Activated CD4-positive, alpha-beta memory T cell treated with anti-CD3 and anti-CD28 coated beads for 36 hours (primary cell): ENCODE measurements at places on chromosomes 11 and 22.
A peak's percentile ranks its signal among the peaks of the same experiment; 100 is the strongest.

DNA sequence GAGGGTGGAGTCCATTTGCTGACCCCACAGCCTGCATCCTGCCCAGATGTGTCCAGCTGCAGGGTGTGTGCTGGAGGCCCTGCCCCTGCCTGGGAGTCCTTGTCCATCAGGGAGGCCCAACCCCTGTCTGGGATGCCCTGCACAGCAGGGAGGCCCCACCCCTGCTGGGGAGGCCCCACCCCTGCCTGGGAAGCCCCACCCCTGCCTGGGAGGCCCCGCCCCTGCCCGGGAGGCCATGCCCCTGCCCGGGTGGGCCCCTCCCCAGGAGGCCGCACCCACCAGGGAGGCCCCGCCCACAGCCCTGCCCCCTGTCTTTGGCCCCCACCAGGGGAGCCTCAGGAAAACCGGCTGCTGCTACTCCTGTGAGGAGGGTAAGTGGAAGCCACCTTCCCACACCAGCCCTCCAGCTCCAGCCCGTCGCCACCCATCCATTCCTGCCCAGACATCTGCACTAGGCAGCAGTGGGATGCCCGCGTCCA lies 37.2 kb downstream of the MUC5B start:
- no peaks in the 10 kb centered on the region for H3K27me3 ChIP-seq
- H3K4me1 ChIP-seq, result peaks cover 17% of the 10 kb centered on the region
- H3K36me3 ChIP-seq, result peaks cover 3% of the 10 kb centered on the region
- H3K4me3 ChIP-seq, result no peak overlapping the region

DNA sequence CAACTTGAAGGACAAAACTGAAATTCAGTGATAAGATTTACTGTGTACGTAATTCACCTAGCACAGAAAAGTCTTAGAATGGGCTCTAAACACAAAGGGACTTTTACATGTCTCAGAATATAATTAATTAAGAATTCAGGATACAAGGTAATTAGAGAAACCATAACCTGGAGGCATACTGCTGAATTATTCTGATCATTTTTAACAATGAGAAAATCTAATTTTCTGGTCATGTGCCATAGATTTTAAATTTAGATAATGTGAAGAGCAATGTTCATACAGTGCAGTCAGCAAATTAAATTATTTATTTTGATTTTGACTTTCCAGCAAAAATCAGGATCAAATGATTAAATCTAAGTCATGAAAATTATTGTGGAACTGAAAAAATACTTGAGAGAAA lies 67.0 kb upstream of the MTNR1B start:
- no peak for DNase-seq
- no peaks in the 10 kb centered on the region for H3K27me3 ChIP-seq
- H3K36me3 ChIP-seq, result no peaks in the 10 kb centered on the region
- no peak overlapping the region for H3K27ac ChIP-seq
- no peaks in the 10 kb centered on the region for H3K4me1 ChIP-seq
- H3K4me3 ChIP-seq, result no peak overlapping the region

- no peak overlapping the region for H3K27ac ChIP-seq
- DNase-seq, result no peak
- peaks cover 22% of the 10 kb centered on the region for H3K36me3 ChIP-seq
Measured at GRCh38 chr22:28718044-28718443, 23.6 kb downstream of the CHEK2 start.

- no peak overlapping the region for H3K27ac ChIP-seq
- H3K4me1 ChIP-seq, result peaks cover 28% of the 10 kb centered on the region
- H3K4me3 ChIP-seq, result peak overlapping the region; percentile 67
- no peaks in the 10 kb centered on the region for H3K36me3 ChIP-seq
Measured at GRCh38 chr22:37419969-37420685, 7.2 kb downstream of the ELFN2 start.

- no peaks in the 10 kb centered on the region for H3K4me1 ChIP-seq
- no peaks in the 10 kb centered on the region for H3K36me3 ChIP-seq
- DNase-seq, result no peak
Measured at GRCh38 chr11:121385688-121386087, 66.4 kb upstream of the SORL1 start.

DNA sequence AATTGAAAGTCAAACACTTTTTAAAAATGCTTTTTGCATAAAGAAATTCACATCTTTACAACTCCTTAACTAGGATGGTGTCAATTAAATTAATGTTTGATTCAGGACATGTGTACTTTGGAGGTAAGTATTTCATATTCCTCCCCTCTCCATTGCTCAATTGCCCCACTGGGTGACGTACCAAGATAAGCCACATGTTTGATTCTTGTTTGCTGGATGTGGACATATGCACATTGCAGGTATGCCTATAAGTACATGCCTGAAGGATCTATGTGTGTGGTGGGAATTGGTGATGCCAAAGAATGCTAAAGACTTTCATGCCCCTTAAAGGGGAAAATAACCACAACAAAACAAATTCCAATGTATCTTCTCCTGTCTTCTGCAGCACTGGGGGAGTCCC lies 5.8 kb downstream of the CD44 start:
- no peaks in the 10 kb centered on the region for H3K27me3 ChIP-seq
- peaks cover 75% of the 10 kb centered on the region for H3K4me1 ChIP-seq
- peak overlapping the region; percentile 66 for H3K4me3 ChIP-seq
- H3K36me3 ChIP-seq, result peaks cover 76% of the 10 kb centered on the region
- no peak for DNase-seq

DNA sequence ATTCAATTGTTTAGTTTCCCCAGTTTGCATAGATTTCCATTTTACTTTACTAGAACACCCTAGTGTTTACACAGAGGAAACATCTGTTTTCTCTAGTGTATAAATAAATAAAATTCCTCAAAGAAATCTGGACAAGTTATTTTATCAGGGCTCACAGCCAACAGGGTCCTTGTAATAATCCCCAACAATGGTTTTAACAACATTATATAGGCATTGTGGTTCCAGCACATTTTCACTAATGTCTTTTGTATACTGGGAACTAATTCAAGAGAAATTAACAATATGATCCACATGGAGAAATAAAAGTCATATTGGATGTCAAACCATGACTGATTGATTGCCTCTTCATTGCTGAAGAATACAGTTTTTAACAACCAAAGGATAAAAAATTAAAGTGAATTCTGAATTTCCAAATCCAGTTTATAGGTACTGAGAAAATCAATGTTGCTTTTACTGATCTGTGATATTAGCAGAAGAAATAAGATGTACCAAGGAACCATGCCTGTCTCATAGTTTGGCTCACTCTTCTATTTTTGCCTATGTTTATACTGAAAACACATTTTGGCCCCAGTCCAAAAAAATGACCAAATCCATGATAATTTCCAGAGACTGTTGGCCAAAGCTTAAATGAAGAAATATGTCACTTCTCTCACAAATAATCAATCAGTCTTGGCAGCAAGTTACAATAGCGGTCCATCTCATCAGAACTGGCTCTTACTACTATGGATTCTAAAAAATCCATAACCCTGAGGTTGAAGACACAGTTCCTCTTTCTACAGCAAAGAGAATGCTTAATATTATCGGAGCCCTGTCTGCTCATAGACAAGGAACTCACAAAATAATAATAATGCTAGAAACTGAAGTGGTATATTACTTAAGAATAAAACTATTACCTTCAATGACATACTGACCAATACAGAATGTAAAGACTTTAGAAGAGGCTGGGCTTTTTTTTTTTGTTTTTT lies 1.4 kb upstream of the MS4A13 start:
- H3K27me3 ChIP-seq, result peaks cover 19% of the 10 kb centered on the region
- H3K4me1 ChIP-seq, result no peaks in the 10 kb centered on the region
- no peak overlapping the region for H3K4me3 ChIP-seq

GRCh38 chr22:45259754-45260394 lies 19.2 kb upstream of the KIAA0930 start:
- no peak for DNase-seq
- H3K36me3 ChIP-seq, result no peaks in the 10 kb centered on the region
- H3K27ac ChIP-seq, result no peak overlapping the region
- peaks cover 5% of the 10 kb centered on the region for H3K27me3 ChIP-seq
- peaks cover 8% of the 10 kb centered on the region for H3K4me1 ChIP-seq

GRCh38 chr11:71184421-71185210 lies 67.8 kb downstream of the SHANK2 start:
- no peak for DNase-seq
- H3K27ac ChIP-seq, result no peak overlapping the region
- peaks cover 2% of the 10 kb centered on the region for H3K27me3 ChIP-seq
- no peak overlapping the region for H3K4me3 ChIP-seq
- no peaks in the 10 kb centered on the region for H3K4me1 ChIP-seq

- peaks cover 11% of the 10 kb centered on the region for H3K4me1 ChIP-seq
- no peak overlapping the region for H3K4me3 ChIP-seq
- H3K27ac ChIP-seq, result no peak overlapping the region
- peaks cover 3% of the 10 kb centered on the region for H3K27me3 ChIP-seq
- no peak for DNase-seq
Measured at GRCh38 chr11:112794331-112794846, 166.8 kb upstream of the NCAM1 start.

- H3K27ac ChIP-seq, result no peak overlapping the region
- no peak for DNase-seq
- H3K4me1 ChIP-seq, result no peaks in the 10 kb centered on the region
- no peak overlapping the region for H3K4me3 ChIP-seq
Measured at GRCh38 chr11:92332986-92333385, 108.4 kb downstream of the FAT3 start.

- no peaks in the 10 kb centered on the region for H3K36me3 ChIP-seq
- H3K4me3 ChIP-seq, result no peak overlapping the region
- H3K4me1 ChIP-seq, result peaks cover 1% of the 10 kb centered on the region
- peaks cover 3% of the 10 kb centered on the region for H3K27me3 ChIP-seq
Measured at GRCh38 chr11:70005107-70005818, 72.9 kb upstream of the ANO1 start.

- DNase-seq, result no peak
- H3K27ac ChIP-seq, result no peak overlapping the region
- H3K27me3 ChIP-seq, result no peaks in the 10 kb centered on the region
- no peaks in the 10 kb centered on the region for H3K36me3 ChIP-seq
Measured at GRCh38 chr22:50734986-50735738, 2.8 kb upstream of the ACR start.

GRCh38 chr22:27419473-27419872 lies 382.1 kb downstream of the MN1 start:
- no peak overlapping the region for H3K4me3 ChIP-seq
- peaks cover 15% of the 10 kb centered on the region for H3K27me3 ChIP-seq
- H3K27ac ChIP-seq, result no peak overlapping the region

- H3K27me3 ChIP-seq, result peaks cover 12% of the 10 kb centered on the region
- DNase-seq, result no peak
- peaks cover 5% of the 10 kb centered on the region for H3K4me1 ChIP-seq
- no peaks in the 10 kb centered on the region for H3K36me3 ChIP-seq
Measured at GRCh38 chr22:48140261-48140813, 1377.9 kb downstream of the TBC1D22A start.

GRCh38 chr22:47687346-47687655 lies 924.9 kb downstream of the TBC1D22A start:
- DNase-seq, result no peak
- H3K27me3 ChIP-seq, result peaks cover 3% of the 10 kb centered on the region
- no peak overlapping the region for H3K4me3 ChIP-seq
- H3K36me3 ChIP-seq, result no peaks in the 10 kb centered on the region

- H3K36me3 ChIP-seq, result peaks cover 6% of the 10 kb centered on the region
- H3K4me3 ChIP-seq, result no peak overlapping the region
- no peak overlapping the region for H3K27ac ChIP-seq
- DNase-seq, result no peak
Measured at GRCh38 chr22:29693671-29694070, 26.1 kb upstream of the CABP7 start.

DNA sequence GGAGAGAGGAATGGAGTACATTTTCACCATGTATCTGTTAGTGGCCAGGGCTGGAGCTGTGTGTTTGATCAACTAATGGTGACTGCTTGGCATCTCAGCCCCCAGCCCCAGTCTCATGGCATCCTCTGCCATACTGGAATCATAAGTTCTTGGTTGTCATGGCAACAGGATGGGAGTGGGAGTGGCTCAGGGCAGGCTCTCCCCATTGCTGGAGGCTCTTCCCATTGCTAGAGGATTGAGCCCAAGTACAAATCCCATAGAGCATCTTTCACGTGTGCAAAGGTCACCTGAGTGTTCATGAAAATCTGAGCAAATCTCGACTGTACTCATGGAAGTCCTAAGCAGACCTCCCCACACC lies 14.9 kb downstream of the DNAJB13 start:
- no peak overlapping the region for H3K4me3 ChIP-seq
- H3K27me3 ChIP-seq, result no peaks in the 10 kb centered on the region
- H3K4me1 ChIP-seq, result peaks cover 43% of the 10 kb centered on the region
- no peak overlapping the region for H3K27ac ChIP-seq

GRCh38 chr11:106585061-106585460 lies 433.2 kb downstream of the GUCY1A2 start:
- H3K27ac ChIP-seq, result no peak overlapping the region
- no peaks in the 10 kb centered on the region for H3K27me3 ChIP-seq
- no peaks in the 10 kb centered on the region for H3K4me1 ChIP-seq
- H3K4me3 ChIP-seq, result no peak overlapping the region

DNA sequence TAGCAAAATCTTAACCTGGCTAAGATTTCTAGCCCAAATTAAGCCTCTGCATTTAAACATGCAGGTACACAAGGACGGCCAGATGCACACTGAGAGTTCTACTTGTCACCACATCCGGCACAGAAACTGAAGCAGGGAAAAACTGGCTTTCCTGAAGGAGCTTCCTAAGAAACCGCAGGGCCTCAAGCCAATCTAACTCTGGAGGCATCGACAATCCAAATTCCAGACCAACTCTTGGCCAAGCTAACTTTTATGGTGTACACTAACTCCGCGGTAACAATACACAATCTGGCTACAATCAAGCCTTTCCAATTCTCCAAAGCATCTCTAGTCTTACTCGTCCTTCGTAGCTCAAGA lies 1.2 kb downstream of the MSANTD2 start:
- peak overlapping the region; percentile 88 for H3K27ac ChIP-seq
- H3K36me3 ChIP-seq, result no peaks in the 10 kb centered on the region
- H3K4me3 ChIP-seq, result peak overlapping the region; percentile 89
- no peak for DNase-seq
- no peaks in the 10 kb centered on the region for H3K27me3 ChIP-seq

DNA sequence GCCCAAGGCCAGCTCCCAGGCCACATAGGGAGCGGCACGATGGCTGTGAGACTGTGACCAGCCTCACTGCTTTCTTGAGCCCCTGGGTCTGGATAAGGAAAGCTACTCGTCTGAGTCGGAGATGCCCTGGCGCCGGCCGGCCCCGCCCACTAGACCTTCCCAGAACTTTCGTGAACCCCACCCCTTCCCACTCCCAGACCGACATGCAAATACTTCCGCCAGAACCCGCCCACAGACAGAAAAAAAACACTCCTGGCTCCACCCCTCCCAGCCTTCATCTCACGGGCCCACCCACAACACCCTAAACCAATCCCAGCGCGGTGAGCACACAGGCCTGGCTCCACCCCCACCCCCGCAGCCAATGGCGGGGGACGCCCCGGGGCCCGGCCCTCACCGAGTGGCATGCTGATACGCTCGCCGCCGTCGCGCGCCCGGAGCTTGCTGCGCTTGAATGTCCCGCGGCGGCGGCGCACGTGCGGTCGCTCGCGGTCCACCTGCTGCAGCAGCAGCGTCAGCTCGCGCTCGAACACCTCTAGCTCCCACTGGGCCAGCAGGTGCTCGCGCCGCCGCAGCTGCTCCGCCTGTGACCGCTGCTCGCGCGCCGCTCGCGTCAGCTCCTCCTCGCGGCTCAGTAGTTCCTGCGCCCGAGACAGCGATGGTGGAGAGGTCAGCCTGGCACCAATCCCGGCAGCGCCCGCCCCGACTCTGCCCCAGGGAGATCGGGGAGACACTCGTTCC lies 7.0 kb downstream of the MAP3K11 start:
- H3K27ac ChIP-seq, result no peak overlapping the region
- H3K36me3 ChIP-seq, result peaks cover 32% of the 10 kb centered on the region
- peaks cover 28% of the 10 kb centered on the region for H3K4me1 ChIP-seq
- H3K27me3 ChIP-seq, result no peaks in the 10 kb centered on the region
